ENCODE measurements at places on chromosomes 3 and 15.
A peak's percentile ranks its signal among the peaks of the same experiment; 100 is the strongest.

- no peak for DNase-seq
Observed at GRCh38 chr3:183331498-183331897, 78.4 kb downstream of the B3GNT5 start.

- DNase-seq = no peak
Observed at GRCh38 chr15:90582553-90582952, 52.8 kb downstream of the CRTC3 start.

- peak; percentile 20 for DNase-seq
Observed at GRCh38 chr3:15331606-15332404, 581 bp downstream of the SH3BP5 start.

DNA sequence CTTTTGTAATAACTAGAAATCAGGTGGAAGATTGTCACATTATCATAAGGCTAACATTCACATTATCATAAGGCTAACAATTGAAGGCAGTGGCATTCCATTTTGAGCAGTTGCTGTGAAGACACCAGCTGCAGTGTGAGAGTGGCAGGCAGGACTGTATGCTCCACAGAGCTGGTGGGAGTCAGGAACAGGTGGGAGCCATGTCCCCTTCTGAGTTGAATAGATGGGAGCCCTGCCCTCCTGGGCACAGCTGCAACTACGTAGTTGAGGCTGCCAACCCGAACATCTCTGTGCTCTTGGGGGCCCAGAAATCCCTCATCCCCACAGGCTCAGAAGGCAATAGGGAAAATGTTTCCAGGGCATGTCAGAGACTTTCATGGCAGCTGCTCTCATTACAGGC, 1627.6 kb downstream of the SI start:
- DNase-seq = no peak

- no peak for DNase-seq
Observed at GRCh38 chr3:49617390-49618013, 56.6 kb upstream of the APEH start.

DNA sequence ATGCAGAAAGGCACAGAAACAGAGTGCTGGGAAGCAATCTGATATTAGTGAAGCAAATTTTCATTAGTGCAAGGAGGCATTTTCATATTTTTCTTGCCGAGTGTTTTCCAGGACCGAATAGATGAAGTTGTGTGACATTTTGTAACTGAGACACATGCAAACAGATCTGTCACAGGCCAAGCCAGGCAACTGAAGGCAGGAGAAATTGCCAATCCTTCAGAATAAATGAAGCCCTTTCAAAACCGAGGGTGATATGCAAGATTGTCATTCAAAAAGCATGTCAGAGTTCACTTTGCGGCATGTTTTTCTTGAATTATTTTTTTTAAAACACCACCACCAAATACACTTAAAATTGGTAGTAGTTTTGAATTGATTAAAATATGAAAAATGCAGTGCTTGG, 6.2 kb downstream of the LMOD3 start:
- no peak for DNase-seq

- DNase-seq = no peak
Observed at GRCh38 chr15:88334436-88334835, 77.9 kb upstream of the NTRK3 start.
